ENCODE measurements at places on chromosomes 4 and X.

- no peak for DNase-seq
Measured at GRCh38 chr4:156972379-156973015, 898 bp upstream of the PDGFC start.

- no peak for DNase-seq
Measured at GRCh38 chr4:58119298-58119697, 1009.1 kb upstream of the IGFBP7 start.

DNA sequence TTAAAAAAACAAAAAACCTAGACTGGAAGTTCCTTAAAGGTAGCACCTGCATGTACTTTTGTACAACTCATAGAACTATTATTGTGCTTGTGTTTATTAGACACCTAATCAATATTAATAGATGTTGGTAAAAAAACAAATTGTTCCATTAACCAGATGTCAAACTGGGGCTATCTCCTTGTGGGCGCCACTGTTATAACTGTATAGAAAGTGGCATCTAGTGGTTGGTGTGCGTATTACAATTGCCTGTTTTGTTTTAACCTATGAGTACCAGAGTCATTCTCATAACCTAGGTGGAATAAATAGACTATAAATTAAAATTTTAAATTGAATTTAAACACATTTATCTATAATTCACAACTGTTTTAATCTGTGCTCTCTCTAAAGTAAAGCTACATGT is 97.4 kb downstream of the COL4A5 start:
- DNase-seq, result no peak

GRCh38 chrX:32966821-32967355 is 244.5 kb downstream of the DMD start:
- no peak for DNase-seq

GRCh38 chrX:40938423-40938822 is 146.8 kb upstream of the USP9X start:
- DNase-seq, result no peak

DNA sequence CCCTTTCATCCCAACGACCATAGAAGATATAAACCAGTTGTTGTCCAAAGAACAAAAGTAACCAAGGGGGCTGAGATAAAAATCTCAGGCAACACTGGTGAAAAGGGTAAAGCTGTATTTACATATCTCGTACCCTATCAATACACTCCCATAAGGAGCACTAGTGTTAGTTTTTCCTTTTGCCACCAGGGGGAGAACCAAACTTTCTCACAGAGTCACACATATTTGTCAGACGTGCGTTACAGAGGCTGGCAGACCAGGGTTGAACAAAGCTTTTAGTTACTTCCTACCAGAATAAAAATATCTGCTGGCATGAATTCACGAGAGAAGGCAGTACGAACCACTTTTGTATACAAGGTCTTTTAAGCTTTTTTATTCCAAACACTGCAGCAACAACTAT is 88.3 kb downstream of the AMELX start:
- no peak for DNase-seq

DNA sequence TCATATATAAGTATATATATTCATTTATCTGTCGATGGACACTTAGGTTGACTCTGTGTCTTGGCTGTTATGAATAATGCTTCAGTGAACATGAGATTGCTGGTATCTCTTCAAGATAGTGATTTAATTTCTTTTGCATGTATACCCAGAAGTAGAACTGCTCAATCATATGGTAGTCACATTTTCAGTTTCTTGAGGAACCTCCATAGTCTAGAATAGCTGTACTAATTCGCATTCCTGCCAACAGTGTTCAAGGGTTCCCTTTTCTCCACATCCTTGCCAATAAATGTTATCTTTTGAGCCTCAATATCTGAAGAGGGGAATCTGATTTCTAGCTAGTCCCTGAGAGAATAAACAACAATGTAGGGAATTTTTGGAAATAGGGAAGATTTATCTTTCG is 32.4 kb upstream of the CCNG2 start:
- no peak for DNase-seq

DNA sequence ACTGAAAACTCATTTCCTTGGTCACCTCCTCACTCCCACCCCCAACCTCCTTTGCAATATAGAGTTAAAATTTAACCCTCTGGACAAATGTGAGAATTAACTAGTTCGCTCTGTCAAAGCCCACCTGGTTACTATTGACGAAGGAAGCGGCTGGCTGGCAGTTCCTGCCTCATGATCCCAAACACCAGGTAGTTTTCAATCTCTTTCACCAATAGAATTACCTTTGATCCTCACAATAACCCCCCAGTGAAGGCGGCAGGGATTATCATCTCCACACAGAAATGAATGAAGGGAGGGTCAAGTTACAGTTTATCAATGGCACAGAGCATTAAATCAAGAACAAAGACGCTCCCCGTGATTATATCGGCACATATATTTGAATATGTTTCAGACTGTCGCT is 65.7 kb upstream of the TTC29 start:
- DNase-seq, result no peak

DNA sequence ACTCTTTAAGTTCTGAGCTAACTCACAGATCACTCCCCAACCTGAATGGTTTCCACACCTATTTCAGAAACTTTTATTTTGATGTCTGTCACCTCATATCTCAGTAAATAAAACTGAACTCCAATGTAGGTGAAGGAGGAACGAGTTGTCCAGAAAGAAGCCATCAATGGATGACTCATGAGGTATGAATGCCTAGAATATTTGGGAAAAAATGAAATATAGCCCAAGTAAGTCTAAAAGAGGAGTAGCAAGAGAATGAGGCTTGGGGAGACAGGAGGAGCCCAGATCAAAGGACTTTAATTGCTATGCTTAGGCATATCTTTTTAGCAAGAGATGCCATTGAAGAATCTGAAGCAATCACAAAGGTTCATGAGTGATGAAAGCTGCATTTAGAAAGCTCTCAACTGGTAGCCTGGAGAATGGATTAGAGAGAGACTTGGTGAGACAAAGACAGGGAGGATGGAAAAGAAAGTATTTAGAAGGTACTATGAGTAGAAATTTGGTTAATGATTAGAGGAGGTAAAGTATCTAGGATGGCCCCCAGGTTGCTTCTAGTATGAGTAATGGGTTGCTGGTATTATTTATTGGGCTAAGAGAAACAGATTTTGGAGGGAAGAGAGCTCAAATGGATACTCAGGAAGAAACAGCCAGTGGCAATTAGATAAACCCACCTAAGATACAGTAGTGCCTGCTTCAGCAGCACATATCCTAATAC is 39.4 kb downstream of the NOCT start:
- DNase-seq, result no peak

- no peak for DNase-seq
Measured at GRCh38 chr4:74205046-74205445, 47.1 kb downstream of the MTHFD2L start.
